Adrenal gland (tissue), 19 donors: ENCODE measurements at places on chromosomes 2 and 18. TPM values are rescaled to one million over a fixed set of nuclear protein-coding genes. Genes with fewer than 3 reads are reported as not detected.

- no peak for DNase-seq
Measured at GRCh38 chr2:236715491-236715961, 145.9 kb downstream of the ACKR3 start.

DNA sequence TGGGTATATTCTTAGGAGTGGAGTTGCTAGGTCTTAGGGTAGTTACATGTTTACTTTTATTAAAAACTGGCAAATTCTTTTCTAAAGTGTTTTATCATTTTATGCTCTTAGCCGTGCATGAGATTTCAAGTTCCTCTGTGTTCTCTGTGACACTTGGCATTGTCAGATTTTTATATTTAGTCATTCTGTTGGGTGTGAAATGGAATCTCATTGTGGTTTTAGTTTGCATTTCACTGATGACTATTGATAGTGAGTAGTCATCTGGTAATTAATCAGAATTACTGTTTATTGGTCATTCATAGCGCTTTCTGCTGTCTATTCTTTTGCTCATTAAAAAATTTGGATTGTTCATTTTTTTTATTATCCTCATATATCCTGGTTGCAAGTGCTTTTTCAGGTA lies 34.1 kb downstream of the RAB3GAP1 start:
- DNase-seq = no peak

DNA sequence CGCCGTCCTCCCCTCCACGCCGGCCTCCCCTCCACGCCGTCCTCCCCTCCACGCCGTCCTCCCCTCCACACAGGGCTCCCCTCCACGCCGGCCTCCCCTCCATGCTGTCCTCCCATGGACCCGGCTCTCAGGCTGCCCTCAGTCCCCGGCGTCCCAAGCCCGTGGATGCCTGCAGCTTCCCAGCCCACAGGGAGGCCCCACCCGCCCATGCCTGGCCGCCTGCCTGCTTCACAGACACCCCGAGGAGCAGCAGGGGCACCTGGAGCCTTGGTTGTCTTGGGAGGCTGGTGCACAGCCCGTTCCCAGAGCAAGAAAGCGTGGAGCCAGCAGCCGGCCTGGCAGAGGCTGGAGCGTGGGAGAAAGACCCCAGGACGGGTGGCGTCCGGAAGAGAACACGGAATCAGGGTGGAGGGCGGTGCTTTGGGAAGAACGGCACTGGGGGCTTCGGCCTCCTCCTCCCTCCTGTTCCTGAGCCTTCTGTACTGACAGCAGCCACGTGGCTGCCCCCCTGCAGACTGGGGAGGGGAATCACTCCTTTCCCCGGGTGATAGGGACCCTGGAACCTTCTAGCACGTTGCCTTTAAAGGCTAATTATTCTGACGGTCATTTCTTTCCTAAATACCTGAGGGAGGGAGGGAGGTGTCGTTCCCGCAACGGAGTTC lies 26.2 kb upstream of the KCNG2 start:
- no peak for DNase-seq

DNA sequence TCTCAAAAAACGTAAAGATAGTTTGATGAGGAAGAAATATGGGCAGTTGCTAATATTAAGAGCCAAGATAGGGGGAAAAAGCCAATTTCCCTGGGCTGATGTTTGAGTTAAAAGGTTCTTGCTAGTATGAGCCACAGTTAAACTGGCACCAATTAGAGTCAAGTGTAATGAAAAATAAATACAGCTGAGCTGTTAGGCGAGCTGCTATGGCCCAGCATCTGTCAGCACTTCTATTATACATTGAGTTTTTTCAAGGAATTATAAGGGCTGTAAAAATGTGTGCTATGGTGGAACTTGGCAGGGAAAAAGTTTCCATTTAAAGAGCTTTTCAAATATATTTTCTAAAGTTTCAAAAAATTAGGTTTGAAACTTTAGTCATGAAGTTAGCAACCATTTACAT lies 279.6 kb downstream of the CYRIA start:
- DNase-seq = no peak

GRCh38 chr2:237661799-237662328 lies 34.5 kb downstream of the LRRFIP1 start:
- DNase-seq = no peak

DNA sequence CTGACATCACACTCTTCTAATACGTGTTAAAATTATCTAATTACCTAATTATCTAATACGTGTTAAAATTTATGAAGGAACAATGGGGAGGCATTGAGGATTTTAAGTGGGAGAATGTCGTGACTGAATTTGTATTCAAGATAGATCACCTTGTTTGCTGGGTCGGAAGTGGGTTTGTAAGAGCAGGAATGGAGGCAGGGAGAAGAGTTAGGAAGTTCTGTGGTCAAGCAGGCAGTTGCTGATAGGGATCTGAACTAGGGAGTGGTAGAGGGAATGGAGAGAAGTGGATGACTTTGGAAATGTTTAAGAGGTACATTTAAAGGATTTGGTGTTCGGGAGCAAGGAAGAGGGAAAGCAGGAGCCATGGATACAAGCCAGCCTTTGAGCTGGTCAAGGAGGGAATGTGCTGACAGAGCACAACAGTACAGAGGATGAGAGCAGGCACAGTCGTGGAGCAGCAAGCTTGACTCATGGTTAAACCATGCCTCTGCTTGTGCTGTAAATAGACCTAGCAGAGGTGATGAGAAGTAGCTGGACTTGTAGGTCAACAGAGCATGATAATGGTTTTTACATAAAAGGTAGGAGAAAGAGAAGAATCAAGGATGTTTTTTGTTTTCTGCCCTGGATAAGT lies 16.2 kb downstream of the IL18RAP start:
- DNase-seq = no peak

GRCh38 chr18:55775972-55776371 lies 188.0 kb upstream of the TCF4 start:
- DNase-seq = no peak

GRCh38 chr2:62817995-62818713 lies 112.6 kb downstream of the EHBP1 start:
- DNase-seq = no peak

- DNase-seq = no peak
Measured at GRCh38 chr2:157843081-157843480, 33.0 kb downstream of the ACVR1 start.

DNA sequence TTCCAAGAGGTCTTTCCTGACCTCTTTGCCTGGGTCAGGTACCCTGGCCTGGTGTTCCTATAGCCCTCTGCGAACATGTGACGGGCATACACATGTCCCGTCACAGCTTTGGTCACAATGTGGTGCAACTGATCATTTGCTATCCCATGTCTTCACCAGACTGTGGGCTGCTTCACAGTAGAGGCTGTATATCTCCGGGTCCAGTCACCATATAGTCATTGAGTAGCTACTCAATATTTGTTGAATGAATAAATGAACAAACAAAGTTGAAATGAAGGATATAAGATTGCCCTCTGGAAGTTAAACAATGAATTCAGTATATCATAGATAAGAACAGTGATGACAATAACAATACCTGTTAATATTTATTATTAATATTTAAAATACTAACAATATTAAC lies 16.8 kb downstream of the AOX1 start:
- no peak for DNase-seq

GRCh38 chr18:10499230-10499629 lies 26.6 kb upstream of the NAPG start:
- no peak for DNase-seq

- DNase-seq = no peak
Measured at GRCh38 chr18:6015364-6015763, 120.0 kb upstream of the TMEM200C start.

- no peak for DNase-seq
Measured at GRCh38 chr2:224690868-224691267, 25.3 kb downstream of the CCDC195 start.

The ACVR1 gene
- total RNA-seq = 18.4 TPM

The TMEM247 gene
- total RNA-seq = not detected

The UPP2 gene
- not detected for total RNA-seq
